Tongue (tissue), 3 donors: ENCODE measurements at places on chromosomes 4 and X. TPM values are rescaled to one million over a fixed set of nuclear protein-coding genes. Genes with fewer than 3 reads are reported as not detected.

The NEXMIF gene
- 2.5 TPM for total RNA-seq

- DNase-seq: no peak
Measured at GRCh38 chr4:80535551-80535950, 200.0 kb downstream of the CFAP299 start.

The XKRX gene
- total RNA-seq: 1.0 TPM

The MXRA5 gene
- 103 TPM for total RNA-seq

- no peak for DNase-seq
Measured at GRCh38 chrX:136210243-136210642, 41.0 kb downstream of the MAP7D3 start.

DNA sequence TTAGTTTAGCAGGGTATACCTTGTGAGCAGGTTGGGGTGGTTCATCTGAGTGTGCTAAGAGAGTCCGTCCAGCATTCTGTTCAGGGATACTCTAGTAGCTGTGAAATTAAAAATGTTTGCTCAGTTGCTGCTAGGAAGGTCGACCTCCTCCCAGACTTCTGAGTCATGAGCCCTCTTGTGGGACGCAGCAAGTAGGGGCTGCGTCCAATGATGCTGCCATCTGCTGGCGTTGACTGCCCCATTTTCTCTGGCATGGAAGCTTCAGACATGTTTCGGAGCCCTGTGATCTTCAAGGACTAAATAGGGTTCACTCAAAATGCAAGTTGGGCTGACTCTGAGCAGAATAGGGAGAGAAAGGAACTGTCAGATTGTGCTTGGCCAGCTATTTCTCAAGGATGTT, 201.0 kb upstream of the ARSJ start:
- peak; percentile 57 for DNase-seq

DNA sequence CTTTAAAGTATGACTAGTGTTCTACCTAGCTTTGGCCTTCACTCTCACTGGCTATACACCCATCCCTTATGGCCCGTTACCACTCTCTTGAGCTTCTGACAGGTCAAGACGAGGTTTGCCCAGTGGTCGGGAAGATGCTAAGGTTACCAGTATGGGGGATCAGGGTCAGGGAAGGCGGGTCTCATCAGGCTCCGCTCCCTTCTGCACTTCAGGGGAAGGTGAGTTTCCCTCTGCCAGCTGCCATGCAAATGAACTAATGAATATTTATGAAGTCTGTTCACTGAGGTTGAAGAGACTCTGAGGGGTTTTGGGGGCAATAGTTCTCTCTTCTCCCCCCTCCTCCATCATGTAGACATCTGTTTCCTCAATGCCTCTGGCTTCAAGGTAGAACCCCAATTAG, 6.6 kb downstream of the EFNB1 start:
- DNase-seq: no peak

The SH3RF1 gene
- 21.8 TPM for total RNA-seq

- no peak for DNase-seq
Measured at GRCh38 chr4:31043382-31044062, 323.4 kb downstream of the PCDH7 start.

DNA sequence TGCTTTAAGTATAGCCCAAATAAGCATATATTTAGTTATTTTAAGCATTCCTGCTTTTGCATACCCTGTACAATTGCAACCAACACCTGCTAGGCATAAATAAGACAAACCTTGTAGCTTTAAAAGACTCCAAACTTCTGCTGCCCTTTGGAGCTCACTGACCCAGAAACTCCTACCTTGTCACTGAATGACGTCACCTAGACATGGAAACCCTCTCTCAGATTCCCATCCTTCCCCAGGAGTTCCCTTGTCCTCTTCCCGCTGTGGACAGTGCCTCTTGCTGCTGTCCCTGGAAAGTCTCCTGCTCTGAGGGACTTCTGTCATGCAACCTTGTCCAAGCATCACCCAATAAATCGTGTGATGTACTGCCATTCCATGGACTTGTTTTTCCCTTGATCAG, 507.2 kb downstream of the GRXCR1 start:
- no peak for DNase-seq

The PDK3 gene
- total RNA-seq: 22.2 TPM

The FAM184B gene
- total RNA-seq: 8.0 TPM

- DNase-seq: no peak
Measured at GRCh38 chr4:6378493-6379445, 93.6 kb downstream of the PPP2R2C start.

The C4orf50 gene
- total RNA-seq: 0.10 TPM

GRCh38 chr4:119026662-119027444, 108.8 kb upstream of the MYOZ2 start:
- peak; percentile 69 for DNase-seq

DNA sequence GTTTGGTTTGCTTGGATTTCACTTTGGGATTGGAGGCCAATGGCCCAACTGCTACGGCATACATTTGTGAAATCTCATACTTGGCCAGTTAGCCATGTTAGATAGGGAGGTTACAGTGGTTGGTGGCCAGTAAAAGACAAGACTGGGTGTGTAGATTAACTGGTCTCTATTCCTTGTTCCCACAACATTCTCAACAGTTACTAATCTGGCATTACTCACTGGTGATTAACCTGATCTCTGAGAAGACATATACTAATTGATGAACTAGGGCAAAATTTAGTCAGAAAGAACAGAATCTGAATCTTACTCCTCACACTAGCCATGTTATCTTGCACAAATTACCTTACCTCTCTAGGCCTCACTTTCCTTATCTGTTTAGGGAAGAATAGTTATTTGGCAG, 33.4 kb downstream of the GATB start:
- no peak for DNase-seq

DNA sequence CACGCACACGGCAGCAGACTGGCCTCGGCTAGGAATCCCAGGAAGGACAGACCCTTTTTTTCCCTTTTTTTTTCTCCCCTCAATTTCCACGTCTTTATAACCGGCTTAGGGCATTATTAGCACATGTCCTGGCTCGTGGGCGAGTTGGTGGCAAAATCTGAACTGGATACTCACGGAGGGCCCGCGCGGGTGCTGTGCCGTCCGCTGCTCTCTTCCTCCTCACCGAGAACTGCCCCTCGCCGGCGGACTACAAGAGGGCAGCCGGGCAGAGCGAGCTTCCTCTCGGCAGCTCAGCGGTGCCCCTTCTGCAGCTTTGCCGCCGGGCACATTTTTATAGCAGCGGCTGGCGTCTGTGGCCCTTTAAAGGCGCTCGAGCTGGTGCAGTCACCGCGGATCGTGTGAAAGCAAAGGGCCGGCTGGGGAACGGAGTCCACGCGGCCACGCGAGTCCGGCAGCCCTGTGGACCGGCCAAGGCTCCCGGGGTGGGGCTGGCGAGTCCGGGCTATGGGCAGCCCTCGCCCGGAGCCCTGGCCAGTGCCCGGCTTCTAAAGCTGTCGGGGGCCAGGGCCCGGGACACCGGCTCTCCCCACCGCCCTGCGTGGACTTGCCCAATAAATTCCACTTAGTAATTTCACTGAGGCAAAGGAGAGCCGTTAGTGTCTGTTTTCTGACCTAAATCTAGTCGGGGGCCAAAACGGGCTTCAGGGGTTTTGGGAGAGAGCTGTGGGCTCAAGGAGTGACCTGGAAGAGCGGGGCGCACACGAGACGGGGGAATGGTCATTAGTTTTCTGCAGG, 1.3 kb upstream of the CITED1 start:
- DNase-seq: peak; percentile 86

- DNase-seq: no peak
Measured at GRCh38 chr4:151887816-151888180, 127.0 kb upstream of the GATB start.

GRCh38 chr4:90064196-90064595, 63.0 kb upstream of the CCSER1 start:
- no peak for DNase-seq

GRCh38 chrX:154355776-154356140, 18.7 kb downstream of the FLNA start:
- DNase-seq: no peak

The COL4A6 gene
- 5.4 TPM for total RNA-seq

The TCEAL6 gene
- not detected for total RNA-seq

DNA sequence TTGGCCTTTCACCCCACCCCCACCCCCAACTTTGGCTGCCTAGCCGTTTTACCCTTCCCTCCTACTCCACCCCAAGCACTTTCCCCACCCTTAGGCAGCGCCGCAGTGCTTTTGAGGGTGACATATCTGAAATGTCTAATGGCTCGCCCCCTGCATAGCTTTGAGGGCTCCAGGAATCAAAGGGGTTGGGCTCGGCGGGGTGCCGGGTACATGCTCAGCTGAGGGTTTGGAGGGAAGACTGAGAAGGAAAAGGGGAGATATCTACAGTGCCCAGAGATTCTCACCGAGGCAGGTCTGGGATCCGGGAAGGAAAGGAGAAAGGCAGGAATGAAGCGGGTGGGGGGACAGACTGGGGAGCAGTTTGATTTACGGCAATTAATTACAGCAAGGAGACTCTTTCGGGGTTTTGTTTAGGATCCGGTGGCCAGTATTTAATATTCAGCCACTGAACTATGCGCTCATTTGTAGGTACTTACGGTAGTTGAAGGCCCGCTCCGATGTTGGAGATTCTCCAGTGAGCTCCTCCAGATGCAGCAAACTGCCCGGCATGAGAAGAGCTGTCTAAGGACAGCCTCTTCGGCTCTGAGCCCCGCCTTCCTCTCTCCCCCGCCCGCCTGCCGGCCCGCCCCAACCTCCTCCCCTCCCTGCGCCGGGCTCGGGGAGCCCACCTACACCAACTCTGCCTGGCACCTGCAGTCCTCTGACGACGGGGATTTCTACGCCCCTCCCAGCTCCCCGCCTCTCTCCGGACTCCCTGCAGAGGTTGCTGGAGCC, at the start of gene IGSF1:
Gene IGSF1, minus strand, starts transcription at position 569 of the 774 bp plus-strand sequence. CDS start 2,632 bp downstream, outside the sequence.
- DNase-seq: peak; percentile 87

GRCh38 chr4:136526517-136526916, 1005.8 kb downstream of the PCDH18 start:
- DNase-seq: no peak

GRCh38 chr4:156829201-156829873, 142.3 kb downstream of the PDGFC start:
- DNase-seq: peak; percentile 68

- no peak for DNase-seq
Measured at GRCh38 chrX:97397371-97397770, 513.7 kb downstream of the RPA4 start.

GRCh38 chr4:87118826-87119225, 101.6 kb downstream of the KLHL8 start:
- no peak for DNase-seq

The POLR2B gene
- 186 TPM for total RNA-seq

GRCh38 chrX:10033375-10034007, 66.3 kb downstream of the CLDN34 start:
- no peak for DNase-seq

GRCh38 chr4:156976147-156976546, 4.5 kb upstream of the PDGFC start:
- DNase-seq: no peak

DNA sequence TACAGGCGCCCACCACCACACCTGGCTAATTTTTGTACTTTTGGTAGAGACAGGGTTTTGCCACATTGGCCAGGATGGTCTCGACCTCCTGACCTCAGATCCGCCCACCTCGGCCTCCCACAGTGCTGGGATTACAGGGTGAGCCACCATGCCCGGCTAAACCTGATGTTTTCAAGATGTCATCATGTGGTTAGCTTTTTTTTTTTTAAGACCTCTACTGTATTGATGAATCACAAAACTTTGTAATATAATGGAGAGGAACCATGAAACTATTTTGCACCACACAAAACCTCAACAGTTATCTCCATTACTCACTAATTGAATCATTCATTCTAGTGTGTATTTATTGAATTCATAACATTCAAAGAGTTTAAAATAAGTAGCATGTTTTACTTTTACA, 94.7 kb upstream of the NEIL3 start:
- DNase-seq: no peak

DNA sequence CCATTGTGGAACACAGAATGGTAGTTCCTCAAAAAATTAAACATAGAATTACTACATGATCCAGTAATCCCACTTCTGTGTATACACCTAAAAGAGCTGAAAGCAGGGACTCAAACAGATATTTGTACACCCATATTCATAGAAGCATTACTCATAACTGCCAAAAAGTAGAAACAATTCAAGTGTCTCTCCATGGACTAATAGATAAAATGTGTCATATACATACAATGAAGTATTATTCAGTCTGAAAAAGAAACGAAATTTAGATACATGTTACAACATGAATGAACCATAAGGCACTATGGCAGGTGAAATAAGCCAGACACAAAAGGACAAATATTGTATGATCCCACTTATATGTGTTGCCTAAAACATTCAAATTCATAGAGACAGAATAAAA, 145.1 kb downstream of the ANTXR2 start:
- no peak for DNase-seq

The IRS4 gene
- 0.10 TPM for total RNA-seq

- DNase-seq: peak; percentile 67
Measured at GRCh38 chr4:3822230-3822947, 56.2 kb downstream of the ADRA2C start.

- no peak for DNase-seq
Measured at GRCh38 chr4:52560844-52561280, 98.2 kb downstream of the USP46 start.

GRCh38 chrX:31604629-31605221, 532.9 kb upstream of the FTHL17 start:
- no peak for DNase-seq

The NKAP gene
- total RNA-seq: 5.9 TPM

- no peak for DNase-seq
Measured at GRCh38 chrX:45830343-45830742, 629.7 kb upstream of the DIPK2B start.

DNA sequence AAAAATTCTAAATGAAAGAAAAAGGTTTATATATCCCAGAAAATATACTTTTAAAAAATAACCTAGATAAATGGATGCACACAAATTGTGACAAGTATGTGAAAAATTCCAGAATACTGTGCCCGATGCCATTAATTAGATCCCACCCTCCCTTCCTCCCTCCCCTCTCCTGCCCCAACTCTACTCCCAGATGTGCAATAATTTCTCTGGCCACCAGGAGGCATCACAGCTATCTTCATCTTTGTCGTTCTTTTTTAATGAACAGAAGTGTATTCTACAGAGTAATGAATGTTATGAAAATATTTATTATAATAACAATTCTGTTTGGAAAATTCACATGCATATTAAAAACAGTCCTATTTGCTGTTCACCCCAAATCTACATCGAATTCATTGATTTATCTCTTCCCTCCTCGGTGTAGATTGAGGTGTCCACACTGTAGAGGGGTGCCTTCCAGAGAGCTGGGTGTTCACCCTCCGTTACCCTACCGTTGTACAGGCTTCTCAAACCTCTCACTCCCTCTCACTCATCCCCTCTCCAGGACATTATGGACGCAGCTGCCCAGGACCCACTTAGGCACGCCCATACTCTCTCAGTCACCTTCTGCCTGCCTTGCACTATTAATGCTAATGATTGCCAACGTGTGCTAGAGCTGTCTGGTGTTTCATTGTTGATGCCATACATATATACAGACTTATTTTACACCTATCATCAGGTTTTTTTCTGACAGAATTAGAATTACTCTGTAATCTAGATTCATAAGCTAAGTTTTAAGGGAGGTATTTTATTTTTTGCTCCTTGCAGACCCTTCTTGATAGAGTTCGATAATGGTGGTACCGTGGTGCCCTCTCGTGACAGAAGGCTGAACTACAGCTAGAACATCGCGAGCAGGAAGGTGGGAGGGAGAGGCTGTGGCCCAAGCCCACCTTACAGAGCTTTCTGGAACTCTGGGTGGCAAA, 14.1 kb downstream of the RAB40AL start:
- peak; percentile 37 for DNase-seq
